ENCODE measurements at places on chromosomes 5 and 9.

DNA sequence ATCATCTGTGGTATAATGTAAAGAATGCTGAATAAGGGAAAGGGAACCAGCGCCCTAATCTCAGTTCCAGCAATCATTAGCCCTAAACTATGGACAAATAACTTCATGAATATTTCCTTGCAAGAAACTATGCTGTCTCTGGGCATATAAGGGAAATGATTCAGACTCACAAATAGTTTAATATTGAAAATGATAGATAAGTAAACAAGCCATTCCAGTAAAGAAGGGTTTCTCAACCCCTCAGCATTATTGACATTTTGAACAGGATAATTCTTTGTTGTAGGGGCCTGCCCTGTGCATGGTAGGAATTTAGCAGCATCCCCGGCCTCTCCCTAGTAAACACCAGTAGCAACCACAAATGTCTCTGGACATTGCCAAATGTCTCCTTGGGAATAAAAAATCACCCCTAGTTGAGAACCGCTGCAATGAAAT is 23.8 kb downstream of the C5 start:
- DNase-seq: no peak

GRCh38 chr9:126804198-126804695 is 593 bp upstream of the ZBTB43 start:
- no peak for DNase-seq

- no peak for DNase-seq
Measured at GRCh38 chr9:136053757-136054142, 41.3 kb downstream of the NACC2 start.

GRCh38 chr9:105413525-105413924 is 34.3 kb upstream of the FSD1L start:
- DNase-seq: no peak

GRCh38 chr9:109574061-109574882 is 76.2 kb upstream of the PTPN3 start:
- no peak for DNase-seq

DNA sequence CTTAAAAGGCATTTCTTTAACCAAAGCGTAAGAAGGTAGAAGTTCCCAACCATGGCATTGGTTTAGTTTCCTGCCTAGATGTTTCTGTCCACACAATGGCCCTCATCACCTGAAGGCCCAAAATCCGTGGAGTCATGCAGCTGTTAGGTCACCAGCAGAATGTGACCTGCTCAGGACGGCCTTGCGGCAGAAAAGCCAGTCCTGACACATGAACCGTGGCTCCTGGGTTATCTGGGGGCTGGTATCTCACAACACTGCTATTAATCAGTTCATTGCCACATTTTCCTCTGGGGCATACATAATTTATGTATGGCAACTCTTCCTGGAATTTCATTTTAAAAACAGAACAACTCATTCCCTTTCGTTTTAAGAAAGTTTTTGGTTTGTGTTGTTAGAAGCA is 278.4 kb downstream of the ATPSCKMT start:
- DNase-seq: no peak

GRCh38 chr5:78823196-78823595 is 161.9 kb downstream of the ARSB start:
- no peak for DNase-seq

- DNase-seq: no peak
Measured at GRCh38 chr9:127979333-127980059, 1.3 kb downstream of the EEIG1 start.

DNA sequence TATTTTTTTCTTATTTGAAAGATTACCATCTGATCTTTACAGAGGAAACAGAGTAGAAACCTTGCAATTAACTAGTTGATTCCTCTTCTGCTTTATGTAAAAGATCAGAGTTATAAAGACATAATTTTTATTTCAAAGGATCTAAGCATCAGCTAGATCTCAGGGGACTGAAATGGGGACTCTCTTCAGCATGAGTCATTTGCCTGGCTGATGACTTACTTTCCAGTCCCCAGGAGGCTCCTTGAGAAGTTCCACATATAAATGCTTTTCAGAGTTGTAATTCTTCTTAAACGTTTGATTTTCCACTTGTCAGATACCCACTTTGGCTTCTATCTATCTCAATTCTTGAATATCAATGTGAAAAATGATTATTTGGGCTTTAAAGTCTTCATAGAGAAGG is 389.4 kb downstream of the RAB3C start:
- DNase-seq: no peak

GRCh38 chr9:82543726-82544125 is 519.2 kb downstream of the RASEF start:
- DNase-seq: no peak

DNA sequence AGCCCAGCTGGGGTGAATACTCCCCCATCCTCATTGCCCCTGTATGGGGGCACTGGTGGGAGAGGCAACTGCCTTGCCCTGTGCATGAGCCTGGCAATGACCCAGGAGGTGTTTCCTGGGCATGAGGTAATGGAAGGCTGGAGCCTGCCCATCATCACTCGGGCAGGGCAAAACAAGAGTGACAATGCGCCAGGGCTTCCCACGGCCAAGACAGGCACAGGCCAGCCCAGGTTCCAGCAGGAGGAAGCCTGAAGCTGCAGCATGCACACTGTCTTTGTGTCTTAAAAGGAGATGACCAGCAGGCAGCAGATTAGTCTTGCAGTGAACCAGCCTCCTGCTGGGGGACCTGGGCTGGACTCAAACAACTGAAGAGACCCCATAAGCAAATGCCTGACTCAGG is 92.2 kb upstream of the SMIM23 start:
- DNase-seq: no peak

DNA sequence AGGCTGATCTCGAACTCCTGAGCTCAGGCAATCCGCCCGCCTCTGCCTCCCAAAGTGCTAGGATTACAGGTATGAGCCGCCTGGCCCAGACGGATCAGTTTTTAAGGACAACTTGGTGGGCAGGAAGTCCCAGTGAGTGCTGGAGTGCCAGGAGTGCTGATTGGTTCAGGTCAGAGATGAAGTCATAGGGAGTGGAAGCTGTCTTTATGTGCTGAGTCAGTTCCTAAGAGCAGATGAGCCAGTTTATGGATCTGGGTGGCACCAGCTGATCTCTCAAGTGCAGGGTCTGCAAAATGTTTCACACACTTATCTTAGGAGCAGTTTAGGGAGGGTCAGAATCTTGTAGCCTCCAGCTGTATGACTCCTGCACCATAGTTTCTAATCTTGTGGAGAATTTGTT is 292.1 kb upstream of the ELAVL2 start:
- no peak for DNase-seq

- no peak for DNase-seq
Measured at GRCh38 chr5:171640480-171640879, 145.1 kb upstream of the SMIM23 start.

DNA sequence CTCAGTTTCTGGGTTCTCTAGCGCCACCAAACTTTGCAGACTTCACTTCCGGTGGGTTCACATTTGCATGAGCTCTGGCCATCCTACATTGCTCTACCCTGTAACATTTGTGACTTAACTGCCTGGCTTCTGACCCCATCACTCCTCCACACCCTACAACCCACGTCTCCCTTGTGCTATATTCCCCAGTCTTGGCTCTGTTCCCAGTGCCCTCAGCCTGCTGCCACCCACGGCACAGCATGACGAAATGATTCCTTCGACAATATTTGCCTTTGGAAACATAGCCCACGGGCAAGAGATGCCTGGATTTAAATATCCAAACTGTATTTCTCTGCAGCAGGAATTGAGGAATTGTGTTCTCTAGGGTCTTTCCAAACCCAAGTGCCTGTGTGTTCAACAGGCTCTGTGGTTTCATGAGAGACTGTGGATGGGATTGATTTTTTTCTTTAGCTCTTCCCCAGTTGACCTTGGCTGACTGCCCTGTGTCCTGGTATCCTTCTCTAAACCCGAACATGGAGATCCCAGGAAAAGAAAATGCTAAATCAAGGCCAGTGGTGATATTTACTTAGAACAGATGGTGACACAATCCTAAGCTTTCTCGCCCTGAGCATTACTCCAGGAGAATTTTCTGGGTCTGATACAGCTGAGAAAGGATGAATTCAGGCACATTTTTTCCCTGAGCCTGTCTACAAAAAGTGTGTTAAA is 44.4 kb upstream of the GRIA1 start:
- DNase-seq: no peak

DNA sequence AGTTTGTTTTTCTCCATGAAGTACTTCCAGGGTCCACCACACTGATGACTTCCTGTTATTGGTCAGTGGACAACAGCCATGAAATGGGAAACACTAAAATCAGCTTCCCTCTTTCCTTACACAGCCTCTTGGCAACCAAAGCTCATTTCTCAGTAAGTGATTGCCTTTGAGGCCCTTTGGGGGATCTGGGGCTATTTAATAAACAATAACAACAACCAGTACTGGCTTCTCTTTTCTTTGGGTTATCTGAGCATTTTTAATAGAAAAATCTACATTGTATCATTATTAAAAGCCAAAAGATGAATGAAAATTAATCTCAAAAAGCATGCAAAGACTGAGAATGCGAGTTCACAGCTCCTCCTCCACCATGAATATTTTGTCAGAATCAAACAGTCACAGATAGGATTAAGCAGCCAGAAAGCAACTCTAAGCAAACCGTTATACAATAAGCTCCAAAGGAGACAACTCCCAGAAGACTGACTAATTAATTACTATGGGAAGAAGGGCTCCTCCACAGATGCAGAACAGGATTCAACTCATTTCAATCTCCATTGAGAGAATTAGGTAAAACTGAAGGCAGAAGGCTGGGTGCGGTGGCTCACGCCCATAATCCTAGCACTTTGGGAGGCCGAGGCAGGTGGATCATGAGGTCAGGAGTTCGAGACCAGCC is 68.3 kb downstream of the SERINC5 start:
- DNase-seq: no peak

GRCh38 chr5:135561266-135561665 is 17.5 kb downstream of the CXCL14 start:
- no peak for DNase-seq

DNA sequence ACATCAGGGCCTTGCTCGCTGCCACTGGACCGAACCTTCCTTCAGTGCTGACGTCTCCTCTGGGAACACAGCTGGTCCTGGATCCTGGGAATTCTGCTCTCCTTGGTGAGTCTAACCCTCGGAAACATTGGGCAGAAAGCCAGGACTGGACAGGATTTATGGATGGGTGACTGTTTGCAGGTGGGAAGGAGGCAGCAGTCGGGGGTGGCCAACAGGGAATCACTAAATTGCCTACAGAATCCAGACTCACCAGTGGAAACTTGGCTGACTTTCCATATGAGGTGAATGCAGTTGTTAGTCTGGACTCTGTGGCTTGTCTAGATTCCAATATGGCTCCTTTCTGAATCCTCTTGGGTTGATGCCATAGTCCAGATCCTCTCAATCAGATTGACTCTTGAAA is 203.1 kb downstream of the SAXO1 start:
- DNase-seq: no peak

- DNase-seq: no peak
Measured at GRCh38 chr5:132090107-132090506, 16.5 kb downstream of the CSF2 start.

GRCh38 chr5:79495311-79495710 is 18.6 kb downstream of the HOMER1 start:
- DNase-seq: no peak

- no peak for DNase-seq
Measured at GRCh38 chr9:91162784-91163443, 198.8 kb downstream of the AUH start.

DNA sequence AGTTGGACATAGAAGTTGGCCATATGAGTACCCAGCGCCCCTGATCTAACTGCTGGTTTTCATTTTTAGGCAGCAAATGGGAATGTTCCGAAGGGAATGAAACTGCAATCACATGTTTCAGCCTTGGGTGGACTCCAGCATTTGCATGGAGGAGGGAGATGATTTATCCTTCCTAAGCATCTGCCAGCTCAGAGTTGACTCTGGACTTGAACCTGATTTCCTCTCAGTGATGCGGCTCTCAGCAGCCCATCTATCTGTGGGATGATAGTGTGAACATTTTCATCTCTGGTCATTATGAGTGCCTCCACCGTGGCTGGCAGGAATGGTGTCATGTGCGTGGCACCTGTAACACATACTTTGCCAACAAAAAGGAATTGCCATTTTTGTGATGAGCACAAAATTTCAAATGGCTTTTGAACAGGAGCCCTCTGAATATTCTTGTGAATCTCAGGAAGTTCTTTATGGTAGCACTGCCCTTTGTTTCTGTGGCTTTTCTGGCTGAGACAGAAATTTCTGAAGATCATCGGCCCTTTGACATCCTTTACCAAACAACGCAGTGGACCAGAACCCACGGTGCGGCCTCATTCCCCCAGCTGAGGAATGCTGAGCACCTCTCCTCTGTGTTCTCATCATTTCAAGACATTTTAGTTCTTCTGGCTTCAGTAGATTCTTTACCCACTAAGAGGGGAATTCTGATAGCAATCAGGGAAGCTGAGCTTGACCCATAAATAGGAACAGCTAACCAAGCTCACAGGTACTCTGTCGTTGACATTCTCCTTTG is 28.5 kb downstream of the FUBP3 start:
- DNase-seq: no peak

- DNase-seq: no peak
Measured at GRCh38 chr5:129361441-129362025, 98.6 kb upstream of the ADAMTS19 start.

GRCh38 chr5:137651022-137651421 is 84.9 kb downstream of the KLHL3 start:
- no peak for DNase-seq

DNA sequence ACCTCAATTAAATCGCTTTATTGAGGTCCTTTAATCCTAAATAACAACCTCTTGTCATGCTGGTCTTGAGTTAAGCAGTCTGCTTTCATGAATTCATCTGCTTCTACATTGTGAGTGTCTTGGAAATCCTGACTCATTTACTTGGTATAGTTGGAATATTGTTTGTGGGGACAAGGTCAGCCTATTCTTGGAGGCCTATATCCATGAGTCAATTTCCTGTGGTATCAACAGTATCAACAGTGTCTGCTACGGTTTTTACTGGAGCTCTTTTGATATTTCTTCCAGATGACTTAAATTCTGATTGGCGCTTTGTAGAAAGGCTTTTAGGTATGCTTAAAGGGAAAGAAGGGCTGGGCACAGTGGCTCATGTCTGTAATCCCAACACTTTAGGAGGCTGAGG is 71.2 kb upstream of the PARP8 start:
- no peak for DNase-seq

- no peak for DNase-seq
Measured at GRCh38 chr5:59760785-59761348, 132.7 kb downstream of the PDE4D start.

GRCh38 chr5:113194125-113194524 is 217.5 kb downstream of the DCP2 start:
- DNase-seq: no peak

DNA sequence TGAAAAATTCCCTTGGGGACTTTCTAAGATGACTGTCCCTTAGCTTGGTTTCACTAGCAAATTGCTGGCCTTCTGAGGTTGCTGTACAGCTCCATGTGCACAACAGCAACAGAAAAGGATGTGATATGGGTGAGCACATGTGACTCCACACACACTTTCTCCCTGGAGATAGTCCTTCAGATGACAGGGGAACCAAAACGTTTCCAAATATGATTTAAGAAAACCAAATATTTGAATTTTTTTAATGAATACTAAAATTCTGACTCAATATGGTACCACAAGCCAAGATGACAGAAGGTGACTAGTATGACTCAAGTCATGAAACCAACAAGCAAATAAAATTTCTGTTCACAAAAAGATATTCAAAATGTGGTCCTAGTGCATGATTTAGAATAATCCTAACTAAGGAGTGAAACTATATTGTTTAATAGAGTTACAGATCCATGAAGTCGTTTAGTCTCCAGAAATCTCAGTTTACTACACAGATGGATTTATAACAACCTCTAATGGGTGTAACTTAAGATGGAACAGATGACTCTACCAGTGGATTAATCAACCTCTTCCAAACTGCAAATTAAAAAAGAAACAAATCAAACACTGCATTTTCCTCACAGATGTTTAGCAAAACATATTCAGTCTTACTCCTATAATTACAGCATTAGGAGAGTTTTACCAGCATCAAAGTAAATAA is 144.8 kb upstream of the PIK3R1 start:
- DNase-seq: no peak
